Lower lobe of right lung (tissue), 2 donors: ENCODE measurements at places on chromosomes 1 and 21. TPM values are rescaled to one million over a fixed set of nuclear protein-coding genes. Genes with fewer than 3 reads are reported as not detected.

FAM43B gene
- 0.38 TPM for total RNA-seq

DNA sequence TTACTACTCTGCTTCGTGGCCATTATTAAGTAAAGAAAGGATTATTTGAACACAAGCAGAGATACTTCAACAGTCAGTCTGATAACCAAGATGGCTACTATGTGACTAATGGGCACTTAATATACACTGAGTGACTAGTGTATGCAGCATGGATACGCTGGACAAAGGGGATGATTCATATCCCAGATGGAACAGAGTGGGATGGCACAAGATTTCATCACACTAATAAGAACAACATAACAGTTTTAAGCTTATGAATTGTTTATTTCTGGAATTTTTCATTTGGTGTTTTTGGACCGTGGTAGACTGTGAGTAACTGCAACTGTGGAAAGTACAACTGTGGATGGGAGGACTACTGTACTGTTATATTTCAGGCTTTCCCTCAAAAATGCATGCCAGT is 9.4 kb downstream of the ZCCHC17 start:
- H3K4me3 ChIP-seq: no peak overlapping the region
- H3K4me1 ChIP-seq: no peaks in the 10 kb centered on the region
- no peaks in the 10 kb centered on the region for H3K27me3 ChIP-seq

DNA sequence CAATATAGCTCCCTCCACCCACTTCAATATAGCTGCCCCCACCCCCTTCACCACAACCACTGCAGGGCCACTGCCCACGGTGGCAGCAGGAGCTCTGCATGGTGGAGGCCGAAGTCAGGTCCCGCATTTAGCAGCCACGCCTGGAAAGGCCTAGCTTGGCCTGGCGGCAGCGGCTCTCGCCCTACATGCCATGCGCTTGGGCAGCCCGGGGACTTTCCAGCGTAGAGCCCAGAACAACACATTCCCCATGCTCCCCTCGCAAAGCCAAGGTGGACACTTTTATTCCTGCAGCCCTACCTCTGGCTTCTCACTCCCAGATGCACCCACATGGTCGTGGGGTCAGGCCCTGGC is 37.1 kb downstream of the LHX4 start:
- no peak for DNase-seq
- H3K4me1 ChIP-seq: no peaks in the 10 kb centered on the region
- no peak overlapping the region for H3K27ac ChIP-seq
- no peaks in the 10 kb centered on the region for H3K36me3 ChIP-seq
- peaks cover 8% of the 10 kb centered on the region for H3K27me3 ChIP-seq

DNA sequence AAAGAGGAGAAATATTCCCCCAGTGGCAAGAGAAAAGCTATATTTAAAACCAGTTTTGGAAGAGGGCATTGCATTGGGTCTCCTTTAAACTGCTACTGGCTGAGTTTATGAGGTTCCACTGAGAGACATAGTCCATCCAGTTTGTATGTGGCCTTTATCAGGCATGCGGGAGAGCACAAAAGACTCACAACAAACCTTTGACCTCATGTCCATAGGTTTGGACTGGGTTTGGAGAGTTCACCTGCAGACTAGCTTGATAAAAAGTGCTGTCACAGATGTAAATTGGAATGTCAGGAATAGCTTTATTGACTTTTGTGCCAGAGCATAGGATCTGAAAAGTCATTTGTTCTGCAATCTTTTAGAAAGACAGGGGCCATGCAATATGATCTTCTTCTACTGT is 131.0 kb upstream of the NRIP1 start:
- no peak for DNase-seq
- H3K4me3 ChIP-seq: no peak overlapping the region
- no peaks in the 10 kb centered on the region for H3K36me3 ChIP-seq
- no peak overlapping the region for H3K27ac ChIP-seq
